Breast epithelium (tissue), 4 donors: ENCODE measurements at places on chromosomes 3 and 15. TPM values are rescaled to one million over a fixed set of nuclear protein-coding genes. Genes with fewer than 3 reads are reported as not detected.

KLHL40 gene
- not detected for total RNA-seq

TMC3 gene
- 1.6 TPM for total RNA-seq

PAQR9 gene
- not detected for total RNA-seq

SH2D7 gene
- not detected for total RNA-seq

VILL gene
- 15.4 TPM for total RNA-seq

EPHB1 gene
- 1.8 TPM for total RNA-seq

MEX3B gene
- total RNA-seq = 2.3 TPM

ZNF80 gene
- not detected for total RNA-seq

GCHFR gene
- 61.9 TPM for total RNA-seq

REC114 gene
- not detected for total RNA-seq

CCR5 gene
- 0.73 TPM for total RNA-seq

DISP2 gene
- under 0.01 TPM for total RNA-seq

ARPP19 gene
- total RNA-seq = 111 TPM

SQOR gene
- total RNA-seq = 91.1 TPM
